Hematopoietic multipotent progenitor cell treated with erythropoietin and hydrocortisone succinate and interleukin-3 and kit ligand, for 4 days (in vitro differentiated cells): ENCODE measurements at places on chromosomes 13 and 19.

- no peak for DNase-seq
Measured at GRCh38 chr13:111095031-111095840, 19.9 kb upstream of the ARHGEF7 start.

GRCh38 chr13:59906413-59907049, 257.2 kb downstream of the DIAPH3 start:
- peak; percentile 55 for DNase-seq

GRCh38 chr19:47310819-47311218, 1.2 kb downstream of the C5AR1 start:
- DNase-seq = peak; percentile 38

- DNase-seq = no peak
Measured at GRCh38 chr13:38538422-38538821, 148.5 kb upstream of the FREM2 start.

DNA sequence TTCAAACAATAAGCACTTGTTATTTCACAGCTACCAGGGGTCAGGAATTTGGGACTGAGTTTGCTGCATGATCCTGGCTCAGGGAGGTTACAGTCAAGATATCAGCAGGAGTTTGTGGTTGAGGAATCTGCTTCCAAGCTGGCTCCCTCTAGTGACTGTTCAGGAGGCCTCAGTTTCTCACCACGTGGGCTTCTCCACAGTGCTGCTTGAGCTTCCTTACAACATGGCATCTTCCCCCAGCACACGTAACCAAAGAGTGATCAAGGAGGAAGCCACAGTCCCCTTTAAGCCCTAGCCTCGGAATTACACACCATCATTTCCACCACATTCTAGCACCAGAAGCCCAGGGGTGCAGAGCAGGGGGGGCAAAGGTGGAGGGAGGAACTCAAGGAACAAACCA, 28.8 kb downstream of the CELF5 start:
- DNase-seq = peak; percentile 26

- DNase-seq = no peak
Measured at GRCh38 chr13:48159401-48159800, 64.5 kb upstream of the MED4 start.

- DNase-seq = no peak
Measured at GRCh38 chr13:21413013-21413412, 46.1 kb downstream of the ZDHHC20 start.

DNA sequence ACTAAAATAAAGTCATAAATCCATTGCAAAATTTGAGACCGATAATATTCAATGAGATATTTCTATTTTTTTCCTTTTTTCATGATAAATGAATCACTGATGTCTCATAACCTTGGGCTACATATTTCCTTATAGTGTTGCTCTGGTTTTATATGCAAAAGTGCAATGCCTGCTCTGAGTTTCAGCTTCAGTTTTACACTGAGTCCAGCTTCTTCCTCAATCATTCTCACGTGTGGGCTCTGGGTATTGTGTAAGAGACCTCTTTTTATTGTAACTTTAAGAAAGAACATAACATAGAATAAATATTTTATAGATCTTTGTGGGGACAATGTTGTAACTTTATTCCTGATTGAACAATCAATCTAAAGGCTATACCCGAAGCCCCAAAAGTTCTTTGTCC, 280.2 kb upstream of the EDNRB start:
- peak; percentile 7 for DNase-seq

- no peak for DNase-seq
Measured at GRCh38 chr13:98658131-98658530, 81.2 kb upstream of the STK24 start.

DNA sequence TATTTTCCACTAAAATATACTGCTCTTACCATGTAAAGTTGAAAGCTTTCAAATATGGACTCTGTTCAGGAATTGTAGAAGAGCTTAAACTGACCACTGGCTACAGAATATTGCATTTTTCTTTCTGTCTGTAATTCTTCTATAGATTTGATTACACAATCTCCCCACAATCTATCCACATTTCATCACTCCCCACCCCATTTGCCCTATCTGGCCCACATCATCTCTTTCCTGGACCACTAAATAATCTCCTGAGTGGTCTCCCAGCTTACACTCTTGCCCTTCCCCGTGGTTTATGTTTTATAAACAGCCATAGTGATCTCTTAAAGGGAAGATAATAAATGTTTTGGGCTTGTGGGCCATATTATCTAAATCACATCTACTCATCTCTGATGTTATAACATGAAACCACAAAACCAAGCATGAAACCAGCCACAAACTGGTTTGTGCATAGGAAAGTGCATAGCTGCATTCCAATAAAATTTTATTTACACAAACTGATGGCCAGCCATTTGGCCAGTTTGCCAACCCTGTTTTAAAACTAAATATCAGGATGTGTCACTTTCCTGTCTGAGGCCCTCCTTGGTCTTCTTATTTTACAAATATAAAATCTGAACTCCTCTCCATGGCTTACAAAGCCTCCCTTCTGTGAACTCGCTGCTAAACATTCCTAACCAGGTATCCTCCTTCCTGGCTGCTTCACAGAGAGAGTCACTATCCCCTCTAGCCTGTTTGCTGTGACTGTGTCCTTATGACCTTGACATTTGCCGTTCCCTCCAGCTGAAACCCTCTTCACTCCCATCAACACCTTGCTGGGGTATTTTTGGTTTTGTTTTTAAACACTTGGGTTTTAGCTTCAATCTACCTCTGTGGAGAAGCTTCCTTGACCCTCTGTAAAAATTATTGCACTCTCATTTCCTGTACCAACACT, 500.9 kb downstream of the GPC6 start:
- peak; percentile 45 for DNase-seq
